DMS53 (cell line): ENCODE measurements at places on chromosomes 2 and 18.

GRCh38 chr2:241386519-241386918 is 30.4 kb downstream of the FARP2 start:
- DNase-seq, result no peak

DNA sequence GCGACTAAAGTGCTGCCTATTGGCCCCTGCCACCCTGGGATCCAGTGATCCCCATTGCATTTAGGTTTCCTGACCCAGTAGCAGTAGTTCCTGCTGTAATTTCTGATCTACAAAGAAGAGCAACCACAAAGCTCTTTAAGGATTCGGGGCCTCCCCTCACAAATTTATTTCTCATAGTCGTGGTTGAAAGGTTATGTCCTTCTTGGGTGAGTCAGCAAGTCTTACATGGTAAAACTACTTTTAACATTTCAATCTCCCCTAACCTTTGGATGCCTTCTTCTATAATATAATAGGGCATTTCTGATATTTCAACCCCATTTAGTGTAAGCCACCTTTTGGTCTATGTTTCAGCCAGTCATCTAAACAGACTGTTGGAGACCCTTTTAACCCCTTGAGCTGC is 14.9 kb downstream of the PIKFYVE start:
- DNase-seq, result no peak

DNA sequence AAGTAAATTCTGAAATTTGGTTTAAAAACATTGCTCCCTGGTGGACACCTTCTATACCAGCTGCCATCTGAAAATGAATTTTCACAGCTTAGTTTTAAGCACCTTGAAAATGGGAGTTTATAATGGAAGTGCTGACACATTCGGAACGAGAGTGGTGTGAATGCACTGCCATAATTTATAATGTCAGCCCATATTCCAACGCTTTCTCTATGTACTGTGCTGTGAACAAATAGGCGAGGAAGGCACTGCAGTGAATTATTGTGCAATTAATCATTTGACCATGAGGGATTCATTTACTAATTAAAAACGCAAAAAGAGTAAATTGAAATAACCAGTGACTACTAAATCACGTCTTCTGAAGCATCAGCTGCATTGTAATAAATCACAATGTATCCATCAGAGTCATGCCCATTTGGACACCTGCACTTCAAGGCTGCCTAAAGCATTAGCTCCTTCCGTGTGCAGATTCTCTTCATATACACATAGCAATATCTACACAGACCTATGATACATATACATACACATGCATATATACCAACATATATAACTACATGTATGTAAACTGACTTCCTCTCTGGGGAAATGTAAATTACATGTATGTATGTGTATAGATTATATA is 699.8 kb downstream of the GALR1 start:
- no peak for DNase-seq

DNA sequence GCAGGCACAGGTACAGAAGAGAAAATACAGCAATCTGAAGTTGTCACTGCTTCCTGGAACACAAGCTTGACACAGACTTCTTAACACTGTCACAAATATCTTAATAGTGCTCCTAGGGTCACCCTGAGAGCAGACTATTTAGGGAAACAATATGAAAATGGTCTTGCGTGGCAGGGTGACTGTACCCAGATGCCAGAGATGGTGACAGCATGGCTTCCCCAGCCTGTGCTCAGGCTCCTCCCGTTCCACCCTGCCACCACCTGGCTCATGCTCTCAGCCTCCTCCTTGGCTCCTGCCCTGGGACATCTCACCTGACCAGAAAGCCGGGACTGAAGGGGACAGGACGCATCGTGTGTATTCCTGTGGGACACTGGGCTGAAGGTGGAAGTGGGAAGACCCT is 111.5 kb downstream of the RAPGEF4 start:
- no peak for DNase-seq

GRCh38 chr2:226797989-226798421 is 1.6 kb downstream of the IRS1 start:
- DNase-seq, result peak; percentile 15

- no peak for DNase-seq
Observed at GRCh38 chr2:88214631-88215030, 44.5 kb downstream of the THNSL2 start.

GRCh38 chr2:20818820-20819219 is 4.1 kb downstream of the LDAH start:
- DNase-seq, result no peak

DNA sequence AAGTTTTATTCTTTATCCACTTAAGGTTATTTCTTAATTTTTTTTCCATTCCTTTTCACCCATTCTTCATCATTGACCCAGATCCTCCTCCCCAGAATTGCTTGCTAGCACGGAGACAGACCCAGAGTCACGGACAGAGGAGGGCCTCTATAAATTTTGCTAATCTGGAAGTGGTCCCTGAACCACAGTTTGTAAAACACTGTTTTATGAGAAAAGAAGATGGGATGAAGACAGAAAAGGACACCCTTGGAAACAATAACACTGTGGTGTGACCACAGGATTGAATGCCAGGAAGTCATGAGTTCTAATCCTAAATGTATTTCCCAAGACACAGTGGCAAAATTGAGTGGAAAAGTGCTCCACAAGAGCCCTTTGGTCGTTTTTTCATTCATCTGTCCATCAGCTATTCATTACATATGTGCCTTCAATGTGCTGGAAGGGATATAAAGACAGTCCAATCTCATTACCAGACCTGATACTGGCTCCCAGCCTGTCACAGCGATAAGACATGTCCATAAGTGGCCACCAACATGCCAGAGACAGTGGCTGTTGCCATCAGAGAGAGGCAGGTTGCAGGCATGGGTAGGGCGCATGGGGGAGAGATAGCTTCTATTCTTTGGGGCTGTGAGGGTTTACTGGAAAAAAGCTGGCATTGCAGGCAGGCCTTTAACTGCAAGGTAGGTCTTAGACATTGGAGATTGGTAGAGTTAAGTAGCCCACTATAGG is 175.2 kb upstream of the ALPP start:
- DNase-seq, result no peak

DNA sequence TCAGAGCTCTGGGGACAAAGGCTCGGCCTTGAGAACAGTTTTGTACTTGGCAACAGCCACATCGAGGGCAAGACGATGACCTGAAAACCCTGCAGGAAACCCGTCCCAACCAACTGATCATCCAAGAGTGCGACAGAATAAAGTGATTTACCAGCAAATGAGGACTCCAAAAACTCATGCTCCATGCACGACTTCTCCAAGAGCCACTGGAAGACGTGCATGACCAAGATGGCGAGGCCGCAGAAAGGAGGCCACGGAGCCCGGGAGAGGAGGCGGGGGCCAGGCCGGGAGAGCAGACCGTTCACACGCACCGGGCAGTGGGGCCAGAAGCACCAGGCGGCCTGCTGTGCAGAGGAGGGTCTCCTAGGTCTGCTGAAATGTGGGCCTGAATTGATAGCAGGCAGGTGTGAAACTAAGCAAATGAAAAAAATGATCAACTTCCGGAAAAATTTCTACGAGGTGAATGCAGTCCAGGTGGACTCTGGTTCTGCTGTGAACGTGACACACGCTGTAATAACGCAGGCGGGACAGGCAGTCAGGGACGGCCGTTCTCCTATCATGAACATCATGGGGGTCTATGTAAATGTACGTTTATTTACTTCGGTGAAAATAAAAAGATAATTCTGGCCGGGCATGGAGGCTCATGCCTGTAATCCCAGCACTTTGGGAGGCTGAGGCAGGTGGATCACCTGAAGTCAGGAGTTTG is 252.2 kb downstream of the HDAC4 start:
- no peak for DNase-seq

DNA sequence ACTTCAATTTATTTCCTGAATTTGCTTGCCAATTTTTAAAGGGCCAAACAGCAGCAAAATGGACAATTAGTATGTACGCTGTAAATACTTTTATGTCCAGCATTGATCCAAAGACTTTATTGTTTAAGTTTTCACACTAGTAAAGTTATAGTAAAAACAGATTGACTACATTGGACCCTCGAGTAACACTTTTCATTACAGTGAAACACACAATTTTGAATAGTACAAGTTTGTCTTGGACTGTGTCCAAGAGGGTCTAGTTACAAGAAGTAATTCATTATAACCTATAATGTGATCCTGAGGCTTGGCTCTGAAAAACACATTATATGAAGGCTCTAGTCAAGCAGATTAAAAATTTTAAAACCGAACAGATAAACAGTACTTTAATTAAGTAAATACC is 11.4 kb upstream of the RBBP8 start:
- no peak for DNase-seq

DNA sequence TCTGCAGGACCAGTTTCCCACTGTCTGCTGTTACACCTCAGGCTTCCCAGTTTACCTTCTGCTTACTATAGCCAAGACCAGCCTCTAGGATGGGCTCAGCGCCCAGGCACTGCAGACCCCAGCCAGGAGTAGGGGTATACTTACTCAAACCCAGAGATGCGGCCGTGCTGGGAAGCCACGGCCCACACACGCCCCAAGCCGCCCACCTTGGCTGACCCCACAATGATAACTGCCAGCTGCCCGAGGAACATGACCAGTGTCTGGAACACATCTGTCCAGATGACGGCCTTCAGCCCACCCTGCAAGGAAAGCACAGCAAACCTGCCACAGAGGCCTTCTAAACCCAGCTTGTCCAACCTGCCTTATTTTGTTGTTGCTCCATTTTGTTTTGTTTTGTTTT is 6.6 kb upstream of the ATRAID start:
- no peak for DNase-seq

DNA sequence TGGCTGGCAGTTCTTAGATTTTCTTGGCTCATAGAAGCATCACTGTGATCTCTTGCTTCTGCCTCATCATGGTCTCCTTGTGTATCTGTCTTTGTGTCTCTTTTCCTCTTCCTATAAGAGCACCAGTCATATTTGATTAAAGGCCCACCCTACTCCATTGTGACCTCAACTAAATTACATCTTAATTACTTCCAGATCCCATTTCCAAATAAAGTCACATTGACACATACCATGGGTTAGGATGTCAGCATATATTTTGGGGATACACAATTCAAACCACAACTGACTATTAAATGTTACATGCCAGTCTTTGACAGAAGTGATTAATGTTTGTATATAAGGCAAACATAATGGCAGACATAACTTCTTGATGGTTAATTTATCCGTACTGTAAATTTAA is 27.3 kb upstream of the TMX3 start:
- no peak for DNase-seq

DNA sequence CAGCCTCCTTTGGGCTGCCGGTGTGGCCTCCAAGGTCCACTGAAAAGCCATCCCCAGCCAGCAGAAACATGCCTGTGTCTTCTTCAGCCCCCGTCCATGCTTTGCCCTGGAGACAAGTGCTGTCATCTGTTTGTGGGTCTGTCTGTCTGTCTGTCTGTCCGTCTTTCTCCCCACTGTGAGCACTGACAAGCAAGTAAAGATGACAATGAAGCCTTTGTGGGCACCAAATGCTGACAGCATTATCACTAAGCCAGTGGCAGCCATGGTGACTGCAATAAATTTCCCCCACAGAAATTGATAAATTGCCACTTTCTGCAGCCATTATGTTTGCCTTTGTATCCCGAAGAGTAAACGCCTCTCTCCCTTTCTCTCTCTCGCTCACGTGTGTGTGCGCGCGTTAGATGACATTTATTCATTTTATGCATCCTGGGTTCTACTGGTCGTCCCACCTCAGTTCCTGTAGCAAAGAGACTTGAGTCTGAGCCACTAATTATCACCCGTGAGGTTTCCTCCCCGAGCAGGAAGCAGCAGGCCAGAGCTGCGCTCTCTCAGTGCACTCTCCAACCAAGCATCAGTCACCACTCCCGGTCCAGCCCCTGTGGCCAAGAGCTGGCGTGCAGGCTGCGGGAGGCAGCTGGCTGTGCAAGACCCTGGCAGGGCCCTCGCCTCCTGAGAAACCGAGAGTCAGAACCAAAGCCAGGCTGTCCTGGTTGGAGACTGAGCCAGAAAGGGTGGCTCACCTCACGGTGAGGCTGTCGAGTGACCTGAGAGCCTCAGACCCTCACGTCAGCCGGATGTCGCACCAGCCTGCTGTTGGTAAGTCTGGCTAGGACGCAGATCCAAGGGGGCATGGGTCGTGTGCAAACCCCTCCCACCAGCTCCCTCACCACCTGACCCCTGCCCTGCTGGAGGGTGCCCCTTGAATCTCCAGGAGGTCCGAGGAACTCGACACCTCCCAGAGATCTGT is 6.9 kb downstream of the STEAP3 start:
- no peak for DNase-seq
